Activated T-cell treated with anti-CD3 and anti-CD28 coated beads for 4 hours (primary cell): ENCODE measurements at places on chromosomes 12 and 14.

- no peak for DNase-seq
These were observed 91.3 kb downstream of the DAD1 start for GRCh38 chr14:22497671-22498093.

DNA sequence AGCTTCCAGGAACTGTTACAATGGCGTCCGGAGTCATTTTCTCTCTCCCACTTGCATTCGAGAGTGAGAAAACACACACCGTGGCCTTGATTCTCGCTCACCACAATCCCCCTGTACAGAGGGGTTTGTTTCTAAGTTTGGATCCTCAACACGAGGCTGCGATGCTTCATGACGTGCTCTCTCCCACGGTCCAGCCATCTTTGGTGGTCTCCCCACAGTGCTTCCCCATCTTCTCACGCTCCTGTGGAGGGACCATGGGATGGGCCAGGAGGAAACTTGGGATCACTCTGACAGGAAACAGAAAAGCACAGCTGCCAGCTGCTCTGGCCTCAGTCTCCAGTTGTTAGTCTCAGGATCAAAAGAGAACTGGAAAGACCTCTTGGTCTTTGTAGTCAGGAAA lies 28.1 kb downstream of the OR10P1 start:
- DNase-seq: no peak

DNA sequence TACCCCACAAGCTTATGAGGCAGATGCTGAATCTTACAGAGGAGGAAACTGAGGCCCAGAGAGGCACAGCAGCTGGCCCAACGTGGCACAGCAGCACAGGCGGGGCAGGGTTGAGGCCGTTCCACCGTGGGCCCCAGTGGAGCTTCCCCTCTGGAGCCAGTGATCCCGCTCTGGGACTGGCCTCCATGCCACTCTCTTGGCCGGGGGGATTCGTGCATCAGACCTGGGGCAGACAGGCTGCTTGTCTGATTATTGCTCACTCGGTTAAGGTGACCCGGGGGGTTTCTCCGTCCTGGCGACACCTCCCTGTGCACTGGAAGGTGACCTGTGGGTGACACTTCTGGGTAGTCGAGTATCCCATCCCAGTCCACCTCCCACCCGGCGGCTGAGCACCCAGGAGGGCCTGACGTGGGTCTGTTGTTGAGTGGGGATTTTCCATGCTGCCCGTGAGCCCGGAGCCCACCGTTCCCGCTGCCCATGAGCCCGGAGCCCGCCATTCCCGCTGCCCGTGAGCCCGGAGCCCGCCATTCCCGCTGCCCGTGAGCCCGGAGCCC lies 27.8 kb downstream of the NOC4L start:
- no peak for DNase-seq

DNA sequence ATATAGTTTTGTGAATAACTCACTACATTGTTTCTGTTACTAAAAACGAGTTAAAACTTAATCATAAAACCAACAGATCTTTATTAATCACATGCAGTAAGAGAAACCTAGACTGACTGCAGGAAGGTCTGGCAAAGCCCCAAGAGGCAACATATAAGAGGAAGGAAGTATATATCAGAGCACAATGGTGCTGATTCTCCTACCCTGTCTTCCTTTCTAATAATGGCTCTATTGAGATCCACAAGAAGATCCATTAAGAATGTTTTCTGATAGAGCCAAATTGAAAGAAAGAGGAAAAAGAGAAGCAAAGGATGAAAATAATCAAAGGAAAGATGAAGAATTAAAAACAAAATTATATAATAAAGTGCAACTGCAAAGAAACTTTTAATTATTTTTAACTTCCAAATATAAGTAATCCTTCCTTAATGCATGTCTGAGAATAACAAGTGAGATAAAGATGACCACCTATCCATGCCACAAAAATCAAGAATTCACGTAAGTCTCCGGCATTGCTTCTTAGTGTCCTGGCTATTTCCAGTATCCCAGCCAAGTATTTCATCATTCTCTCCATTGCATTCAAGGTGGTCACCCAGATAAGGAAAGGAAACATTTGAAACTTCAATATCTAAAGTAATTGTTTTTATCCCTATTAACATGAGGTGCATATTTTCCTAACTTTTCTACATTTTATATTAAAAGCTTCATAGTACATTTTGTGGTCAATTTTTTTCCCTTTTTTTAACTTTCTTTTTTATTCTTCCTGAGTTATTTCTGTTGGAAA lies 62.2 kb downstream of the SOX5 start:
- no peak for DNase-seq

DNA sequence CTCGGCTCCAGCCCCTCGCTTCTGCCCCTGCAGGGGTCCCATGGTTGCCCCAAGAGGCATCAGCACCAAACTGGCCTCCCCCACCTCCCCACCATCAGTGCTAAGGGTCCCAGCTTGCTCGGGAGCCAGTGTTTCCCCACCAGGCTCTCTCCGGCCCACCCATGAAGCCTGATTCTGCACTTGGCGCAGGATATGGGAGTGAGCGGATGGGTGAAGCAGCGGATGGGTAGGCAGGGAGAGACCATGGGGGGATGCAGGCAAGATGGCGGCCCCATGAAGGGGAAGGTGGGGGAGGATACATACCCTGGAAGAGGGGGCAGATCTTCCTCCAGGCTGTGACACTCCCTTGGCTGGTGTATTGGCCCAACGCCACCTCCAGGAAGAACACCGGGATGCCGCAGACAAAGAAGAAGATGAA lies 9.7 kb downstream of the SLC6A12 start:
- DNase-seq: no peak

DNA sequence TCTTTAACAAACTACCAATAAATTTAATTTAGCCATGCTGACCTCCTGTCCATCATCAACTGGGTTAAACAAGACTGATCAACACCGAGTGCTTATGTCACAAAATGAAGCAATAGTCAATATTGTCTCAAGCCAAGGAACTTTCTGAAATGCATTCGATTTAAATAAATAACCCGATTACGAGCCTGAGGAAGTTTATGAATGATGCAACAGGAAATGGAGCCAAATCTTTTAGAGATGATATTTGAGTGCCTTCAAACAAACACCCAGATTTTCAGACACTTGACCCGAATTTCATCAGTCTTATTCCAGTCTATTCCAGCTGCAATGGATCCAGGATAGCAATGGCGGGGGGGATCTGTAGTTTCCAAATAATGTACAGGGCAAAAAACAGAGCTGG lies 27.9 kb downstream of the FAR2 start:
- DNase-seq: no peak
